ENCODE measurements at places on chromosomes 3 and 15.

DNA sequence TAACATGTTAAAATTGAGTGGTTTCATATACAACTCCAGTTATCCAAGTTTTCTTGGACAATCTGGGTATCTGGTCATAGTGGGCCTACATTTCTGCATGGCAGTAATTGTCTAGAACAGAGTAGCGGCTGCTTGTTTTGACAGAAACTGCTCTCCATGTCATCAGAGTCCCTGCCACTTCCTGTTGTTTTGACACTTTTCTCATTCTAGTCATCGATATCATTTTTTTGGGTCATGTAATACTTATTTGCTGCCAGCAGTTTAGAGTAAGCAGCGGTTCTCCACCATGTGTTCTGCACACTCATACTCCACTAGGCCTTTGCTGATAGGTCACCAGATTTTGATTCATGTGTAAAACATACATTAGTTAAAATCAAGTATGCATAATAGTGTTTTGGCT lies 81.5 kb downstream of the SLC25A26 start:
- DNase-seq = no peak

DNA sequence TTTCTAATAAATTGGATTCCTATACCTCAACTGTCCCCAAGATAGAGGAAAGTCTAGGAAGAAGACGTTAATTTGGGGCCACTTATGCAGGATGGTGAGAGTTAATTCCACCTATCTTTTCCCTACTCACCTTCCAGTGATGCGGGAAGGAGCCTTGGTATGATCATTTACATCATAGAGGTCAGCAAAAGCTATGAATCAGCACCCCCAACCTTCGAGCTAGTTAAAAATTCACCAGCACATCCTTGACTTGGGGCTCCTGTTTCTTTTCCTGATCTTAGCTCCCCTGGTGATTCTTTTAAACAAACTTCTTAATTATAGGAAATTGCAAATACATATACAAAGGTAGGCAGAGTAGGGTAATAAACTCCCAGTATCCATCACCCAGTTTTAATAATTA lies 366.6 kb downstream of the SOX2 start:
- DNase-seq = no peak

DNA sequence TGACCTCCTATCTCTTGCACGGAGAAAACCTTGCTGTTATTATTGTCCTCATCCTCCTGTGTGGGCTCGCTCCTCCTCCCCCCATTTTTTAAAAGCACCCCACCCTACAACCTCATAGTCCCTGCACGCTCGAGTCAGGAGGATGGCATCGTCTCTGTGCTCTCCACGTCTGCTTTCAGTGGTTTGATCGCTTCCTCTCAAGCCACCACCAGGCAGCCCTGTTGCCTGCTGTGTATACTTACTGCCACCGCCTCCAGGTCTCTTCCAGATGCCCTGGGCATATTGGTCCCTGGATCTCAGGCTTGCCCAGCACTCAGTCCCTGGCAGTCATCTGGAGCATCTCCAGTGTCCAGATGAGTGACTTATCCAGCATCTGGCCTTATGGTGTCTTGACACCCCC lies 42.1 kb upstream of the GCNT3 start:
- no peak for DNase-seq

GRCh38 chr15:43383070-43383469 lies 12.2 kb downstream of the TUBGCP4 start:
- no peak for DNase-seq

DNA sequence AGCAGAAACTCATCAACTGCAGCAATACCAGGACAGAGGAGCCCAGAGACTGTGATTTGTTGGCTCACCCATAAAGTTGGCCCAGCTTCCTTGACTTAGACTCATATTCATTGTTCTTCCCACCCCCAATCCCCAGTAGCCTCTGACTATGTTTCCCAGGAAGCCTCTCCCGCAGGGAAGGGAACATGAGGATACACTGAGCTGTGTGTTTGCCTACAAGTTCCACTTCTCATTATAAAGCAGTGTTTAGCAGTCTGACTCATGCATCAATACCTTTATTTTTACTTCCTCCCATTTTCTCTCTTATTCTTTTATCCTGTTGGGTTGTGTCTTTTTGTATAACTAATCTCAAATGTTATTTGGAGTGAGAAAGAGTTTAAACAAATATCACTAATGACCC lies 111.6 kb upstream of the PHLDB2 start:
- DNase-seq = no peak

GRCh38 chr3:129419476-129419875 lies 9.0 kb downstream of the EFCAB12 start:
- DNase-seq = peak; percentile 29

GRCh38 chr15:81575436-81576123 lies 201.6 kb upstream of the TMC3 start:
- no peak for DNase-seq

DNA sequence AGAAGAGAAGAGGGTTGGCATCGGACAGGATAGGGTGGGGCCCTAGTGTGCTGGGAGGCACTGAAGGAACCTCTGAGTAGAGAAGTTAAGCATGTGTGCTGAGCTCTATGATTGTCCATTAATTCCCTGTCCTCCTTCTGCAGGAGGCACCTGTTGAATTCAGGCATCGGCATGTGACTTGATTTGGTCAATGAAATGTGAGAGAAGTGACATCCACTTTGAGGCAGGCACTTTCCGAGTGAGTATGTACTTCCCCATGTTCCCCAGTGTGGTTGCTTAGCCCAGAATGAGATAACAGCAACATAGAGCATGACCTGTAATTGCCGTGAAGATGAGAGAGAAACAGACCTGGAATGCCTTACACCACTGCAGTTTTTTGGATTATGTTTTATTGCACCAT lies 224.8 kb downstream of the RPLP1 start:
- no peak for DNase-seq

DNA sequence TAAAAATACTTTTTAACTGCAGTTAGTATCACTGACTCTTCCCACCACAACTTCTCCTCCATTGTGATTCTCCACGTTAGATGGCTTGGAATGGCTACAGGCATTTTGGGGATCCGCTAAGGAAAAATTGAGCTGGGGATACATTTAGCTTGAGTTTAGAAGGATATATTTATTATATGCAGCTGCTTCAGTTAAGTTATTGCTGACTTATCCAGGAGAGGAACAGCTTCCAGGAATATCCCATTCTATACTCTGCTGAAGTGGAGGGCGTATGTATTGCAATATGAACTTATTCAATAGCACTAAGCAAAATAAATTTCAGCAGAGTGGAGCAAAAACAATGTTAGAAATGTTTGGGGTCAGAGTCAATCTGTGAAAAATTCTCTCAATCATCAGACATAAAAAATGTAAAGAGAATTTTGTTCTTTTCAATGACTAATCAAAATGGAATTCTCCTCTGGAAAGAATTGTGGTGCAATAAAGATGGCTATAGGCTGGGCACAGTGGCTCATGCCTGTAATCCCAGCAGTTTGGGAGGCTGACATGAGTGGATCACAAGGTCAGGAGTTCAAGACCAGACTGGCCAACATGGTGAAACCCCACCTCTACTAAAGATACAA lies 84.7 kb downstream of the NCEH1 start:
- no peak for DNase-seq

DNA sequence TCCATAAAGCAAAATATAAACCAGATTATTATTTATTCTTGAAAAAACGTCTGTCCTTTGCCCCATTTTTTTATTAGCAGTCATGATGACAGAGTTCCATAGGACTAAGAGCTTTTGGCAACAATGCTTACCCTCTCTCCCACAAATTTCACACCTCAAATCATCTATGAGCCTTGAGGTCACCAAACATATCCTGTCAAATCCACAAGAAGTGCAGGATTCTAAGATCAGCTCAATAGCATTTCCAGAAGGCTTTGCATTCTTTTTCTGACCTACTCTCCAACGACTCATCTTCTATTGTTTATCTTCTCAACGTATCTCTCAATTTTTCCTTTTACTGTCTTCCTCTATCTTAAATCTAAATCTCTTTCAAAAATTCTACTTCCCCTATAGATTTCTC lies 619.1 kb upstream of the BCHE start:
- no peak for DNase-seq

DNA sequence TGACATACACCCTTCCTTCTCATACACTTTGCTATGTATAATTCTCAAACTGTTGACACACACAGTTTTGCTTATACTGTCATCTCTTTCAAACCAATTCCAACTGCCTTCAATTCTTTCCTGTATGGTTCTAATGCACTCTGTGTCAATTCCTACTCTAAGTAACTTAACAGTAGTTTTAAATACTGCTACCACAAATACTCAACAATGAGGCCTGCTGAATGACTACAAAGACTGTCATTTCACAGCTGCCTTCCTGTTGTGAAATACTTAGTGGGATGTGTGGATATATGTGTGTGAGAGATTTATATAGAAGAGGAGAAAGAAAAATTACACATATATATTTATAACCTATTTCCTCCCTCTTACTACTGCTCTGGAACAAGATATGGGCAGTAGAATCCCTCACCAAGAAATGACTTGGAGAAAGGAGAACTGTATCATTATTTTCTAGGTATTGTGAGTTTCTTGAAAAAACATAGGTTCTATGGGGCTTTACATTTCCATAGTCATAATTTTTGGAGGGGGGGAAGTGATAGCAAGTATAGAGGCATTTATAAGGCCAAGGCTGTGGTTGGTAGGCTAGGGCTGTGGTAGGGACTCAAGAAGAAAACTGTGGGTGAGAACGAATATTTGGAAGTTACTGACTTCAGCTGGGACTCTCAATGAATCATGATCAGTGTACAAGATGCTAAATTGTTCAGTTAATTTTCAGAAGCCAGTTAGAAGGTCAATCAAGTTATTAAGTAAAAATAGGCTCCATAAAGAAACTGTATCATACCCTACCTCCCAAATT lies 88.7 kb downstream of the ANKRD28 start:
- no peak for DNase-seq

- DNase-seq = no peak
Measured at GRCh38 chr3:31213869-31214486, 318.7 kb upstream of the STT3B start.

- DNase-seq = peak; percentile 60
Measured at GRCh38 chr15:70597056-70597603, 166.2 kb downstream of the UACA start.

DNA sequence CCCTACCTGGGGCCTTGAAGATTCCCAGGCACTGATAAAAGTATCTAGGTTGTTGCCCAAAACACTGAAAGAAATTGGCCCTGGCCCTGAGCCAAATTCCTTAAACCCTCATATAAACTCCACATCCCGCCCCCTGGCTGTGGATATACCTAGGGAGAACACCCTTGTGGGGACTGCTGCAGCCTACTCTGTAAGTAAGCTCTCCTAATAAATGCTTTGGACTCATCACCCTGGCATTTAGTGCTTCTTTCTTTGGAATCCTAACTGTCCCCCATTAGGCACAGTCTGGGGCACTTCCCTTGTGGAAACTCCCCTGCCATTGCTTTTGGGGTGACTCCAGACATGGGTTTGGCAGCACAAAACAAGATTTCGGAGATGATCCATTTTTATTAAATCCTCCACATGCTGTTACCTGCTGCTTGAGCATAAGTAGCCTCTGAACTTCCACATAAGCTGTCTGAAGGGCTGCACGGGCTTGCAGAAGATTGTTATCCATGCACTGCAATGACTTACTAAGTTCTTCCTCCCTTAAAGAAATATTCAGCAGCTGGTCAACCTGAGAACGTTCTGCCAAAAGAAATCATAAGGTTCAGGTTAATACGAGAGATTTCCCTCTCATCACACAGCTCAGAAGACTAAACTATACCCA lies 46.4 kb downstream of the ZNF106 start:
- DNase-seq = peak; percentile 81

DNA sequence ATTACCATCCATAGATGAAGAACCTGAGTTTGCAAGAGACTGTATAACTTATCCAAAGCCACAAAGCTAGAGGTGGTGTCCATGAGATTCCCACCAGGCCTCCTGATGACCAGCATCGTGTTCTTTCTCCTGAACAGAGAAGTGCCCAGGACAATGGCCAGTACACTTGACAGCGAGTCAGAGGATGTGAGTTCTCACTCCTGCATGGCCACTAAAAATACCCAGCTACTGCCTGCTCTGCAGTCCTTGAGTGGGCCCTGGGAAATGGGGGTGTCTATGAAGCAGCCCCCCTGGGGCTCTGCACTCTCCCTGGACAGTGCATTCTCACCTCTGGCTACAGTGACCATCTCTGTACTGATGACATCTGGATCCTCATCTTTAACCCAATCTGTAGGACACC lies 201.2 kb downstream of the RPLP1 start:
- peak; percentile 35 for DNase-seq

GRCh38 chr3:194169595-194169994 lies 33.6 kb downstream of the HES1 start:
- DNase-seq = no peak

GRCh38 chr3:171981271-171981605 lies 58.1 kb upstream of the FNDC3B start:
- DNase-seq = no peak

DNA sequence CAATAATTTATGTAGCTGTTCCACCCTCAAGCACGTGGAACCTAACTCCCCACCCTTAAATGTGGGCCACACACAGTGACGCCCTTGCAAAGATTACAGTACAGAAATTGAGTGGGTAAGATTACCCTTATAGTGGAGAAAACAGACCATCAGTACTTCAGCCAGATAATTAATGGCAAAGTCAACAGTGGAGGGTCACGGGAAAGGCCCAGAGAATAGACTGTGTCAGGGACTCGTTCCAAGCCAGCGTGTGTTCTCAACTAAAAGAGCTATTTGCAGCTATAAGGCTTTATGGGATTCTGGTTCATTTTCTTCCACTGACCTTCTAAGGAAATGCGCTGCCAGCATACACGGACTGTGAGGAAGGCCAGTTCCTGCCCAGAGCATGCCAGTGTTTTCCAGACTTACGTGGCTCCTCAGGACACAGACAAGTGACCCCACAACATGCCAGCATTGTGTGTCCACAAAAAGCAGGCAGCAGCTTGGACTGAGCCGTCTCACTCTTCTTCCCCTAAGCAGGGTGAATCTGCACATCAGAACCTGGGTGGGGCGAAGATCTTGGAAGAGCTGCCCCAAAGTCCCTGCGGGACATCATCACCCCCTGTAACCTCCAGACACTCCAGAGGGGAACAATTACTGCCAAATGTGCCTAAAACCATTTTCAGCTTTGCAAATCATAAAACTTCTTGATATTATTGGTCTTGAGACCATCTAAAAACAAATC lies 428.5 kb downstream of the OCA2 start:
- DNase-seq = no peak

DNA sequence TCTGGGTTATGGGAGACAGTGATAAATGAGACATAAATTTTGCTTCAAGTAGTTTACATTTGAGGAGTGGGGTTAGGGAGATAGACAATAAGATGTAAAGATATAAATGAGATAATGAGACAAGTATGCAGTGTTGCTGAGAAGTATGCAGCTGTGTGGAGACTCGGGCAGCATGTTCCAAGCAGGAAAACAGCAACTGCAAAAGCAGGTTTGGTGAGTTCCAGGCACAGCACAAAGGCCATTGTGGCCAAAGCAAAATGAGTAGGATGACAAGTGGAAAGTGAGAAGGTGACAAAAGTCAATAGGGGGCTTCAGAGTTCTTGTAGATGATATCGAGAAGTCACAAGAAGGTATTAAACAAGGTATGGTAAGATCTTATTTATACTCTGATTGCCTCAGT lies 259.1 kb upstream of the PEX5L start:
- DNase-seq = peak; percentile 83
